ENCODE measurements at places on chromosomes 6 and 20.

DNA sequence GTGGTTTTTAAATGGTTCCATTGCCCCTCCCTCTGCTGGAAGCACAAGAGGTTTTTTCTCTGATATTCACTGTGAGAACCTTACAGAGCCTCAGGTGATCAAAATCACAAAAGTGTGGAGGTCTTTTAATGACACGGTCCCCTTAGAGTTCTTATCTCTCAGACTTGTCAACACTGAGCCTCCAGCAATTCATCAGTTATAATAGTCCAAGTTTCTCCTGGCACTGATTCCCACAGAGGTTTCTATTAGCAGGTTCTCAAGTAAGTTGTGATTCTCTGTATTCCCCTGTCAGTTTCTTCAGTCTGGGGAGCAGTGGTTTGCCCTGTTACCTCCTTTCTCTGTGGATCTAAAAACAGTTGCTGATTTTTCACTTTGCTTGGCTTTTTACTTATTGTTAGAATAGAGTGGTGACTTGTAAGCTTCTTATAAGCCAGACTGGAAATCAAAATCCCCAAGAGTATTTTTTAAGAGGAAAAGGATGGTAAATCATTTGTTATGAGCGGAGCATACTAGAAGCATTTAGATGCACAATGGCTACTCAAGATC, 157.4 kb upstream of the BMP5 start:
- DNase-seq: no peak

- DNase-seq: no peak
Observed at GRCh38 chr6:167731731-167732422, 94.8 kb upstream of the AFDN start.

- DNase-seq: no peak
Observed at GRCh38 chr20:63706027-63706695, 1.6 kb downstream of the ARFRP1 start.

DNA sequence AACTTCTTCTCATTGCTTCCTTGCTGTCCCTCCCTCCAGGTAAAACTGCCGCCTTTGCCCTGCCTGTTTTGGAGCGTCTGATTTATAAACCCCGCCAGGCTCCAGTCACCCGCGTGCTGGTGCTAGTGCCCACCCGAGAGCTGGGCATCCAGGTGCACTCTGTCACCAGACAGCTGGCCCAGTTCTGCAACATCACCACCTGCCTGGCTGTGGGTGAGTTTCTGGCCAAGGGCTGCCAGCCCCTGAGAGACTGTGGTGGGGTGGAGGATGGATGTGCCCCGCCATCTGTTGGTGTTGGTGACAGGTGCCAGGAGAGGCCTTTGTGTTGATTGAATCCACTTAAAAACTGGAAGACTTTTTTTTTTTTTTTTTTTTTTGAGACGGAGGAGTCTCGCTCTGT, 9.5 kb downstream of the DDX27 start:
- DNase-seq: no peak

GRCh38 chr6:436308-437036, 44.9 kb downstream of the IRF4 start:
- DNase-seq: peak; percentile 91

DNA sequence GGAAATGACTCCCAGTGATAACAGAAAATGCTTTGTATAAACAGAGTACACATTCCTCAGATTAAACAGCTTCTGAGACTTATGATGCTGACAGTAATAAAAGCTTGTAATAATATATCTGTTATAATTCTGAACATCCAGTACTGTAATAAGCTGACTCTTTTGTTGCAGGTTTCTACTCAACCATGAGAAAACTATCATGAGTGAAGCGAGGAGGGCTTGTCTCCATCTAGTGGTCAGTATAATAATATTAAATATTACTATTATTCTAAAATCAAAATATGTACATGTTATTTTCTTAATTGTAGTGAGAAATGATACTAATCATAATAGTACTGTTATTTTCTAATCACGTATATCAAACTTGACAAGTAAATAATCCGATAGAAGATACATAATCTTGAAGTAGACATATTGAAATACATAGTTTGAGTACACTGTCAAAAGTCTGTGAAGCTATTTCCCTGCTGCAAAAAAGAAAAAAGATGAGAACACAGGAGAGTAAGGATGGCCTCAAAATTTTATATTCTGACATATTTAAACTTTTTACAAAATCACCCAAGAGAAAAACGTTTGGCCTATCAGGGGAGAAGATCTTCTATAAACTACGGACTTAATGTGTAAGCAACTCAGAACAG, 183.1 kb downstream of the MOXD1 start:
- peak; percentile 73 for DNase-seq

GRCh38 chr20:36384022-36384619, 78.0 kb downstream of the DLGAP4 start:
- peak; percentile 29 for DNase-seq

- no peak for DNase-seq
Observed at GRCh38 chr6:143718472-143718871, 40.7 kb downstream of the PHACTR2 start.

- DNase-seq: no peak
Observed at GRCh38 chr6:111716325-111716724, 110.6 kb upstream of the TRAF3IP2 start.

DNA sequence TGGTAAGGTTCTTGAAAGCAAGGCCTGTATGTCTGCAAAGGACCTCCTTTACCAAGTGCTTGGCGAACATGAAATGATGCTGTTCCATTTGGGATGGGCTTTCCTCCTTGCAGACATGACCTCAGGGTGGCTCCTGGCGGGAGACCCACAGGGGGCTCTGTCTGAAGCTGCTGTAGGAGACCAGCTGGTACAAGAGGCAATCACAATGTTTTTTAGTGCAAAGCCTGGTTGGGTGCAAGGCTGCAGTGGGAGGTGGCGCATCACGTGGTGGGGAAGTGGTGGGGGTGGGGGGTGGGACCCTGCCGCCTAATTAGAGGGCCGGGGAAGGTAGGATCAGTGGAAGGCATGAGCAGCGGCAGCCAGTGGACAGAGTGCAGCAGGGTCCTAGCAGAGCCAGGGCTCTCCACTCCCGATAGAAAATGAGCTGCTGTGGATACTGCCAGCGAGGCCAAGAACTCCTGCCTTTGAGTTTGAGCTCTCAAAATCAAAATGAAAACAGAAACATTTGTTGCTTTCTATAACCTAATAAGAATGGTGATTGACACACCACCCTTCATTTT, 9.1 kb upstream of the ARMC2 start:
- DNase-seq: no peak

DNA sequence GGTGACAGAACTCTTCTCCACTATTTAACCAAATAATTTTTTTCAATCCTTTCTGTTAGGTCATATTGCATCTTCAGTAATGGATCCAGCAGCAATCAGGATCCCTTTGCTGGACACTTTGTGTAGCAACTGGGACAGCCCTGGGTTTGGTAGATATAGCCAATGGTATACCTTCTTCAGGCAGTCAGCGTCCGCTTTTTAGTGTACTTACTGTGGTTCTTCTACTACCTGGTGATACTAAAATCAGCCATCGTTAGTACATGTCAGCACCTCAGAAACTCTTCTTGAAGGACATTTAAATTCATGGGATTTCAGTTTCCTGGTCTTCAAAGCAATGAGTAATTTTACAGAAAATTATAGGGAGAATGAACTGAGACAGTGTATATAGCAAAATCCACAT, 93.5 kb downstream of the ADGRG6 start:
- DNase-seq: no peak

GRCh38 chr6:29764422-29765196, 41.4 kb downstream of the HLA-F start:
- peak; percentile 21 for DNase-seq

DNA sequence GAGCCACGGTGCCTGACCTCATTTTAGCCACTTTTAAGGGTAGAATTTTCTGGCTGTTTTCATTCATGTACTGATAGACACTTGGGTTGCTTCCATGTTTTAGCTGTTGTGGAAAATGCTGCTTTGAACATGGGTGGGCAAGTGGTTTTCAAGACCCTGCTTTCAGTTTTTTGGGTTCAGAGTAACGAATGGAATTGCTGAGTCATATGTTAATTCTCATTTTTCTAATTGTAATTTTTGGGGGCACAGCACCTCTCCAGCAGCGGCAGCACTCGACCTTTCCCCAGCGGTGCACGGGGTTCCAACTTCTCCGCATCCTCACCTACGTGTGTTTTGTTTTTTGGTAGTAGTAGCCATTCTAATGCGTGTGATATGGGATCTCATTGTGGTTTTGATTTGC, 5.4 kb downstream of the NQO2 start:
- DNase-seq: no peak

DNA sequence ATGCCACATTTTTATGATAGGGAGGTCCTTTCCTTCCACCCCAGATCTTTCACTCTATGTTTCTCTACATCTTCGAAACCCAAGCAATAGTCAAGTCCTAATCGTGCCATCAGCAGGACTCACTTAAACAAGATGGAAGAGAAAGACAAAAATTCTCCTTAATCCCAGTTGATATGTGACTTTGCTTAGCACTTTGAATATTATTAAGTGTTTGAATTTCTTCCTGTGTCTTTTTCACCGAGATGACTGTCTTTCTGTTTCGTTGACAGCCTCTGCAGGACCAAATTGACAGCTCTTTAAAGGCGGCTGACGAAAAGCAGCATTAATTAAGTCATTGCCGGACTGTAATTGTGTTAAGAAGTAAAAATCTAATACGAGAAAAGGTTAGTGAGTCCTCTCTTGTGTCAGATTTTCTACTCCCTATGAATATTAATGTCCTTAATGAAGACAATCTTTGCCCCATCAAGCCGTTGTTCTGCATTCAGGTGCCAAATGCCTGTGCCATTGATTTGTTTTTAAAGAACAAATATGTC, 208.8 kb upstream of the TSHZ2 start:
- DNase-seq: no peak

GRCh38 chr20:32559753-32560380, 25.3 kb downstream of the NOL4L start:
- no peak for DNase-seq

- peak; percentile 15 for DNase-seq
Observed at GRCh38 chr6:139249395-139249794, 42.4 kb downstream of the TXLNB start.

GRCh38 chr20:35907017-35907701, 47.1 kb downstream of the SCAND1 start:
- DNase-seq: no peak

DNA sequence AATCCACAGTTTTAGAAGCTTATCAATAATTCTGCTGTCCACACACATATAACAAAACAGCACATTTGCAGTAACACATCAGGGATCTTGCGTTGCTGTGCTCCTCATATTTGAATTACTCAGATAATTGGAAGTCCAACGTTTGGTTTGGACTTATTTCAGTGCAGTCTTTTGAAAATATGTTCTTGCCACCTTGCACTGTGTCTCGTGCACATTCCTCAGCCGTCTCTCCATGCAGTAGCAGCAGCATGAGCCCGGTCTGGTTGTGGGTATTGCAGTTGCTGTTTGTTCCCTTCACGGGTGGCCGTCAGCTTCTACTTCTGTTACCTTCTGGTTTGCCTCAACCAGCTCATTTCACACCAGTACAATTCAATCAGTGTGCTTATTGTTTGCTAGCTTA, 215.5 kb downstream of the SLC24A3 start:
- no peak for DNase-seq

DNA sequence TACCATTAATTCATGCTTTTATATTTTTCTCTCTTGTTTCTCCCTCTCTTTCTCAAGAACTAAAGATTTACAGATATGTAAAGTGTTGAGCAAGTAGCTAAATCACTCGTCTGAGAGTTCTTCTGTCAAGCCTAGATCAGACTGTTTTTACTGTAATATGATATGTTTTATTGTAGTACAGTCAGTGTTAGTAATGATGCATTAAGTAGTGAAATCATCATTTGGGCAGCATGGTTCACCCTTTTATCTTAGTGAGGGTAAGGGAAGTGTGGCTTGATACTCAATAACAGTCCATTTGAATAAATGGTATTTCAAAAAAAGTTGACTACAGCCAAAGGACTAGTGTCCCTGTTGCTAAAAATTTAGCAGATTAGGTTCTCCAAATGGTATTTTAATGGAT, 9.2 kb downstream of the CYB5R4 start:
- peak; percentile 91 for DNase-seq

DNA sequence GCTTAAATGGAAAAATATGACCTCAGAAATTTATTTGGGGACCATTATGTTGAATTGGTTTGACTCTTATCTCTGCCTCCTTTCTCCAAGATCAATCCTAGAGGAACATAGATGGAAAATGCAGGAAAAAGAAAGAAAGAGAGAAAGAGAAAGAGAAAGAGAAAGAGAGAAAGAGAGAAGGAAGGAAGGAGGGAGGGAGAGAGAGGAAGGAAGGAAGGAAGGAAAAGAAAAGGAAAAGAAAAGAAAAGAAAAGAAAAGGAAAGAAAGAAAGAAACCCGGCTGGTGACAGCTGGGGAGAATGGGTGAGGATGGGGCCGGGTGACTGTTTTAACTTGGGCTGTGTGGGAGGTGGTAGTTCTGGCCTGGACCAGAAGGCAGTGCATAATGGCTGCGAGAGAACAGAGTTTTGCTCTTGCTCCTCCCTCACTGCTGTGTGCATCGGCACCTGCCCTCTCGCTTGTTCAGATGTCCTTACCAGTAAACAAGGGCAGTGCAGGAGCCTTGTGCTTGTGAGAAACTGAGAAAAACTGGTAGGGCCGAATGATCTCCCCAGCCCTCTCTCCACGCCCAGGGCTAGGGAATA, 24.7 kb downstream of the GLO1 start:
- DNase-seq: no peak
